Stimulated activated CD8-positive, alpha-beta memory T cell treated with anti-CD3 and anti-CD28 coated beads, Interleukin-15, amount 100 ng/mL, for 1 hour (primary cell): ENCODE measurements at places on chromosomes 5 and 9.

DNA sequence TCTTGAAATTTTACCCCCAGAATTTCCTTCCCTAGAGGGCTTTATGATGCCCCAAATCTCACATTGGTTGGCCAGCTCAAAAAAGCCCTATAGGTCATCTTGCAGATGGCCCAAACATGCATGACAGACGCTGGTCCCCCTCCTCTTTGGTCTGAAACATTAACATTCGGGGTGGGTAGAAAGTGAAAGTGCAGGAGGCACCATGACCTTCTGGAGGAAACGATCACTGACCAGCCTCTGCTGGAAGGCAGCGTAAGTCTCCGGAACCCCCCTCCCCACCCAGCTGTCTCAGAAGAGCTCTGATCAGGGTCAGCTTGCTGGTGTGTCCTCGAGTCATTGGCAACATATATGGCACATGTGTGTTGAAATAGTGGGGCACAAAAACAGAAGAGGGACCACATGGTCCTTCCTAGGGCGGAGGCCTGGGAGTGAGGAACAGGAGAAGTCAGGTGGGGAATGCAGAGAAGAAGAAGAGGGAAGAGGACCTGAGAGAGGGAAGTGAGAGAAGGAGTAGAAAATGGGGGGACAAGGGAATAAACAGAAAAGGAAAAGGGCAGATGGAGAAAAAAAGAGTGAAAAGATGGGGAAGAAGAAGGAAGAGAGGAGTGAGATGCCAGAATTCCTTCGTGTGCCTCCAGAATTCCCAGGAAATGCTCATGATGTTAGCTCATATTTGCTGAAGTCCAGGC lies 46.2 kb downstream of the IL31RA start:
- no peak for DNase-seq

GRCh38 chr9:108552459-108553040 lies 303.2 kb downstream of the ACTL7B start:
- no peak for DNase-seq

DNA sequence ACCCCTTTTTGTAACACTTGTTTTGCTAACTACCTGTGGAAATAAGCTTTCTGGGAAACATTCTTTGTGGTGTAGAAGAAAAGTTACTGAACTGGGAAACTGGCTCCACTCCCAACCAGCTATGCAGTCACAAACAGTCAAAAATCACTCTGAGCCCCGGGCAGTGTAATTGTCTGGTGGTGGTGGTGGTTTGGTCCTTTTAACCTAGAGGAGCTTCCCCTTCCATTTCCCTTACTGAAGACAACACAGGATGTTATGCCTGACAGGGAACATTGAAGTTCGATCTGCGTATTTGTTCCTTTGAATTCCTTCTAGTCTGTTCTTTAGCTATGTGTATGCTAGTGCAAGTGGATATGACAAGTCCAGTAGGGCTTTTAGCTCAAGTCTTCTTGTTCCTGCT lies 56.8 kb upstream of the TBCA start:
- DNase-seq: no peak

GRCh38 chr5:172642926-172643871 lies 2.1 kb downstream of the NEURL1B start:
- no peak for DNase-seq

- DNase-seq: no peak
Observed at GRCh38 chr5:93578813-93579691, 2.0 kb downstream of the NR2F1-AS1 start.

GRCh38 chr5:1543398-1544293 lies 19.9 kb upstream of the LPCAT1 start:
- DNase-seq: no peak

DNA sequence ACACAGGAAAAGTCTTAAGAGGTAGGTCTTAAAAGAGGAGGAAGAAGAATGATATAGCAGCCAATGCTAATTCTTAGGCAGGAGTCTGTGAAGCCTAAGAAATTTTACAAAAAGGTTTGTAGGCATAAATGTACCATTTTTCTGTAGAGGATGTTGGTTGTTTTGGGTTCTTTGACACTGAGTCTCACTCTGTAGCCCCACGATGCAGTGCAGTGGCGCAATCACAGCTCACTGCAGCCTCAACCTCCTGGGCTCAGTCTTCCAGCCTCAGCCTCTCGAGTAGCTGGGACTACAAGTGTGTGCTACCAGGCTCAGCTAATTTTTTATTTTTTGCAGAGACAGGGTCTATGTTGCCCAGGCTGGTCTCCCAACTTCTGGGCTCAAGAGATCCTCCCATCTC lies 37.7 kb upstream of the RNF38 start:
- no peak for DNase-seq

- peak; percentile 37 for DNase-seq
Observed at GRCh38 chr5:172110921-172111851, 76.8 kb downstream of the STK10 start.

DNA sequence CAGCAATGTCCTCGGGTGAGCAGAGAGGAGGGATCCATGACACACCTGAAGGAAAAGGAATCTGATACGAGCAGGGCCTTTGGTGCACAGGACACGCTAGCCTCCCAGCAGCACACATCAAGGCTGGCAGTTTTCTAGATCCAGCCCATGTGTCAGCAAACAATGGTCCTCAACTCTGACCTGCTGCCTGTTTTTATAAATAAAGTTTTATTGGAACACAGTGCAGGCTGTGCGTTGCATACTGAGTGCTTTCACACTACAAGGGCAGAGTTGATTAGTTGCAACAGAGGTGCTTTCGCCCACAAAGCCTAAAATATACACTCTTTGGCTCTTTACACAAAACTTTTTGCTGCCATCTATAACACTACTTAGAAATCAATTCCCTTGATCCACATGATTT lies 147.1 kb downstream of the MYO10 start:
- no peak for DNase-seq

- no peak for DNase-seq
Observed at GRCh38 chr5:36392818-36393217, 91.1 kb upstream of the RANBP3L start.

- DNase-seq: no peak
Observed at GRCh38 chr5:173557123-173557903, 59.1 kb downstream of the BOD1 start.

- DNase-seq: no peak
Observed at GRCh38 chr5:52807037-52807436, 19.3 kb downstream of the ITGA1 start.

DNA sequence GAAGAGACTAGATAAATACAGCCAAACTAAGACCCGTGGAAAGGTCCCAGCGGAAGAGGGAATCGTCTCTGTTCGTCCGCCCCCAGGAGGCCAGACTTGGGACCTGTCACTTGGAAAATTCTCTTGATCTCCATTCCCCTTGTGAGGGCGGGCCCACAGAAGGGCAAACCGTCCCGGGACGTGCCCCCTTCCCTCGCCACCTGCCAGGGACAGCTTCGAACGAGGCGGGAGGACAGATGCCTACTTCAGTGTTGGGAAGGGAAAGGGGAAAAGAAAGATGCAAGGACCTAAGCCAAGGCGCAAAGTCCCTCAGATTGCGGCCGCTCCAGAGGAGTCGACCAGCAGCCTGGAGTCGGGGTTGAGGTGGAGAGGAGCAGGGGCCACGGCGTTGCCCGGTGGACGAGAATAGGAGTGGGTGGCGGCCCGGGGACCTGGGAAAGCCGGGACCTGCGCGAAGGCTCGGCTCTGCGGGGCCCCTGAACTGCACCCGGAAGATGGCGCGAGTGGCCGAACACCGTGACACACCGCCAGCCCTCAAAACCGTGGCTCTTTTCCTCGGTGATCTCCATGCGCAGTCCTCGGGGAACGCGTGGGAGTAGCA lies 4.4 kb upstream of the EBF1 start:
- DNase-seq: no peak

- no peak for DNase-seq
Observed at GRCh38 chr9:69744688-69745380, 15.0 kb downstream of the PTAR1 start.

DNA sequence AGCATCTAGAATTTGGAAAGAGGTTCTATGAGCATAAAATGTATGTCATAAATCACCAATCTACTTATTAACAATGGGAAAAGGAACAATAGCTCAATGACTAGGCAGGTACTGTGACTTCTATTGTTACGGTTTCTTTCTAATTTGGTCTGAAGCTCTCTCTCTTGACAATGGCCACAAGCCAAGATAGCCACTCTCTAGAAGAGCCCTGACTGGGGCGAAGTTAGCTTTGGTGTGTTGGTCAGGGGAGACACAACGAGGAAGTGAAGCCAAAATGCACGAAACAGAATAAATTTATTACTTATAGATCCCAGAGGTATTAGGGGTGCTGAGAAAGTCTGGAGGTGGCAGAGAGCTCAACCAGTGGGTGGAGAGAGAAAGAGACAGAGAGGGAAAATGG lies 9.4 kb upstream of the RAD23B start:
- DNase-seq: no peak

DNA sequence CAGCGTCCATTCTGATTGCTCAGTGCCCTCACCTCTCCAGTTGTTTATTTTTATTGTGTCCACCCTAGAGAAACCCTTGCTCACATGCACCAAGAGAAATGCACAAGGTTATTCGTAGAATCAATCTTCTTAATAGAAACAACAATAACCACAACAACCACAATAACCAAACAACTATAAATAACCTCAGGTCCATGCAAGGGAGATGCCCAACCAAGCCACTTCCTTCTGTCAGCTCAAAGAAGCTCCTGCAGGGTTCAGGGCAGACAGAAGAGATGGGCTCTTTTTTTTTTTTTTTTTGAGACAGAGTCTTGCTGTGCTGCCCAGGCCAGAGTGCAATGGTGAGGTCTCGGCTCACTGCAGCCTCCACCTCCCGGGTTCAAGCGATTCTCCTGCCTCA lies 14.9 kb upstream of the TCOF1 start:
- DNase-seq: no peak

DNA sequence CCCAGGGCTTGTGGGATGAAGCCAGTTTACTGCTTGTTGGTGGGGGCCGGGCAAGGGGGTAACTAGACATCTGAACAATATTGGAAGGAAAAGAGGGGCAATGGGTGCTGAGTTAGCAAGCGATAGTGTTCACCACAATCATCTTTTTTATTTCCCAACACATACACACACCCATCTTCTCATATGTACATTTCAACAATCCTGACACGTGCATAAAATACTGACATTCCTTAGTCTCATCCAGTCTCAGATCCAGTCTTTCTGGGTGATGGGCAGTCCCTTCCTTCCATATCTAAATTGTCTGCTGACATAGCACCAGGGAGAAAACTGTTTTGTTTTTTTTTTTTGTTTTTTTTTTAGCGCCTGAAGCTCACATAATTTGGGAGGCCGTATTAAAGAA lies 333.6 kb upstream of the TRPC7 start:
- DNase-seq: no peak

DNA sequence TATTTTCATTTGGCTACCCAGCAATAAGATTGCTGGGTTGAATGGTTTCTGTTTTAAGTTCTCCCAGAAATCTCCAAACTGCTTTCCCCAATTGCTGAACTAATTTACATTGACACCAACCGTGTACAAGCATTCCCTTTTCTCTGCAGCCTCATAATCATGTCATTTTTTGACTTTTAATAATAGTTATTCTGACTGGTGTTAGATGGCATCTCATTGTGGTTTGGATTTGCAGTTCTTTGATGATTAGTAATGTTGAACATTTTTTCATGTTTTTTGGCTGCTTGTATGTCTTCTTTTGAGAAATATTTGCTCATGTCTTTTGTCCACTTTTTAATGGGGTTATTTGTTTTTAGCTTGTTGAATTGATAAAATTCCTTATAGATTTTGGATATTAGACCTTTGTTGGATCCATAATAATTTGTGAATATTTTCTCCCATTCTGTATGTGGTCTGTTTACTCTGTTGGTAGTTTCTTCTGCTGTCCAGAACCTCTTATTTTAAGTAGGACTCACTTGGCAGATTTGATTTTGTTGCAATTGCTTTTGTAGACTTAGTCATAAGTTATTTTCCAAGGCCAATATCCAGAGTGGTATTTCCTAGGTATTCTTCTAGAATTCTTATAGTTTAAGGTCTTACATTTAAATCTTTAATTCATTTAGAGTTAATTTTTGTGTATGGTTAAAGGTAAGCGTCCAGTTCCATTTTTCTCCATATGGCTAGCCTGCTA lies 793.7 kb downstream of the BRINP1 start:
- no peak for DNase-seq

- DNase-seq: no peak
Observed at GRCh38 chr5:179617930-179618329, 5.5 kb downstream of the HNRNPH1 start.

DNA sequence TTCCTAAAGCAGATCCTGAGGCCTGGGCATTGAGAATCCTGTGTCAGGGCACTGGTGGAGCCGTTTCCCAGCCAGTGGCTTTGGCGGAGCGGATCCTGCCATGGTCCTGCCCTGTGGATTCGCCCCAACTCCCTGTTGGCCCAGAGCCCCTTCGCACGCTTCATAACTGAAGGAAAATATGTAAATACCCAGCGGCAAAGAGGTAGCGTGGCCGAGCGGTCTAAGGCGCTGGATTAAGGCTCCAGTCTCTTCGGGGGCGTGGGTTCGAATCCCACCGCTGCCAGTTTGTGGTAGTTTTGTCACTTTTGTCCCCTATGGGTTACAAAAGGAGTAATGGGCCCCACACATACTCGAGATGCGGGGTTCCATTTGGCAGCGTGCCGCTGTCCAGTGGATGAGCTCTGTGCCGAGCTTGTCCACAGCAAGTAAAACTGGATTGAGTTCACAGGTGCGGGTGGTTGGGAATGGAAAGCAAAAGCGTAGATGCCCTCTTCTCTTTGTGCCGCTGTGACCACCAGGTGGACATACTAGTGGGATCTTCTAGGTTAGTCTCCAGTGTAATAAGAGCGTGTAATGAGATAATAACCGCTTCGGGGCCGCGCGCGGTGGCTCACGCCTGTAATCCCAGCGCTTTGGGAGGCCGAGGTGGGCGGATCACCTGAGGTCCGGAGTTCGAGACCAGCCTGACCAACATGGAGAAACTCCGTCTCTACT lies 17.3 kb downstream of the TRIM7 start:
- no peak for DNase-seq

- no peak for DNase-seq
Observed at GRCh38 chr9:137127301-137128157, 11.4 kb upstream of the GRIN1 start.

DNA sequence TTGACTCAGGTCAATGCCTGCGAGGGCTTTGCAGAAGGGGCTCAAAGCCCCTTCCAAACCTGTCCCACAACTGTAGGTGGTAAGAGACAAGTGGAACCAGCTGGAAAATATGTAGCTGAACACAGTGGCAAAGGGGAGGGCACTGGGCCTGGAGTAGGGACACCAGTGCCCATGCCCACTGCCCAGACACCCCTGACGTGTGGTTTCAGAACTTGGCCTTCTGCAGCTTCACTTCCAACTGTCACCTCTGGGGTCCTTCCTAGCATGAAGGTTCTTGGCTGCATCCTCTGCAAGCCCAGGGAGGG lies 233.1 kb upstream of the IRX1 start:
- no peak for DNase-seq

GRCh38 chr5:115555084-115555633 lies 10.6 kb upstream of the FEM1C start:
- no peak for DNase-seq

GRCh38 chr5:59483971-59484472 lies 409.5 kb downstream of the PDE4D start:
- no peak for DNase-seq

DNA sequence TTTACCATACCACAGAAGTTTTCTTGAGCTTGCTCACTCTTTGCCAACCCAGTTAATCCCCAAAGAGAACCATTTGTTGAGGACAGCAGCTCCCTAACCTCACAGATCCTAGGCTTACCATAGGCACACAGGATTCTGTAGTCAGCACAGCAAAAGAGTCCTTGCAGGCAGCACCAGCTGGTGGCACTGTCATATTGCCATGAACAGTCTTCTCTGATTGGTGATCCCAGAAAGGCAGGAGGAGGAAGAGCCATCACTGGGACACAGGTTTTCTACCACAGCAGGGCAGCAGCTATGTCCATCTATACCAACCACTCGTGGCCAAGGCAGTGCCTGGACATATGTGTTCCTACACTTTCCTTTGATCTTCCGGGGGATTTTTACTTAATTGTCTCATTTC lies 297.1 kb upstream of the CD180 start:
- DNase-seq: no peak
